COR-L47 (cell line): ENCODE measurements at places on chromosomes 1 and 21.

DNA sequence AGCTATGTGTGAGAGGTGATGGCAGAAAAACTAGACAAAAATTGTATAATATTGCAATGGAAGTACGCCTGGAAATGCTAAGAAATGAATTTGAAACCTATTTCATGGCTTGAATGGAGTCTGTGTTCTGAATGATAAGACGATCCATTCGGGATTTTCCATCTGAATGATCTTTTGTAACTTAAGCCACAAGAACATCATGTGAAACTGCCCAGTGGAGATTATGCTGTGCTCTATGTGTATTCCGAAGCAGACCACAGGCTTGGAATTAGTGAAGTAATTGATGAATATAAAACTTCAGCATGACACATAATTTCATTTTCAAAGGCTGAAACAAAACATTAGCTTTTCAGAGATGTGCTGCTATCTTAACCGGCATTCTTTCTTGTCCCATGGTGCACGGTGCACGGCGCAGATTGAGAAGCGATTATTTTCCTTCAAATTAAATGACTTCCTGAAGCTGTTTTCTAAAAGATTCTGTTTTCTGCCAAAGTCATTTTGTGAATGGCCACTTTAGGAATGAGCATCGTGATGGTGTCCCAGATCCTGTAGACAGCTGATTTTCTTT is 652.9 kb downstream of the PLA2G4A start:
- DNase-seq, result no peak

DNA sequence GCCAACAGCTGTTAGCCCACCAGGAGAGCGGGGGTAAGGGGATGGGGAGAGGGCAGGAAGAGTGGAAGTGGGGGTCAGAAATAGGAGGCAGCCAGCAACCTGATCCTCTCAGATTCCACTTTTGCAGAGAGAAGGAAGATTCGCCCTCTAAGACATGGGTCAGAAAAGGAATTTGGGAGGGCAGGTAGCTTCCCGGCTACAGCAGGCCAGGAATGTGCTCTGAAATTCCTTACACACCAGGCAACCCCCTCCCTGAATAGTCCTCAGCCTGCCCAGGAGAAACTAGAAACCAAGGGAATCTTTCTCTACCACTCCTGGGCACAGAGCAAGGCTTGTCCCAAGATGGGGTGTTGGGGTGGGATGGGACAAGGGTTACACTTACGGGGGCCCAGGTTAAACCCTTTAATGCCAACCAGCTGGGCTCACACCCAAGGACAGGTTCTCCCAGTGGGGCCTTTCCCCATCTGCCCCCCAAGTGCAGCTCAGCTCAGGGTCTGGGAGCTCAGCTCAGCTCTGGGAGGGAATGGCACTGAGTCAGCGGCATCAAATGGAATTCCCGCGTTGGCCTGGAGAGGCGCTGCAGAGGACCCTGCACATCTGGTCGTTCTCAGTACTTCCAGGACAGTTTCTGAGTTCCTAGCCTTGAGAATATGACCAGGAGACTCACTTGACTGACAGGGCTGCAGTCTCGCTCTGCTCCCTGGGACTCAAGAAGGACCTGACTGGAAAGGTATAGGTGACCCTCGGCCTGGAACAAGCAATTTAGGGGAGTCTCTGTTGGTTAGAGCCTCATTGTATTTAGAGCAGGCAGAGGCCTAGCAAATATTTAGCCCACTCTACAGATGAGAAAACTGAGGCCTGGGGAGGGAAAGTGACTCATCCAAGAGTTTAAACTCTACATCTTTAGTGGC is 761 bp downstream of the TNNT2 start:
- no peak for DNase-seq

DNA sequence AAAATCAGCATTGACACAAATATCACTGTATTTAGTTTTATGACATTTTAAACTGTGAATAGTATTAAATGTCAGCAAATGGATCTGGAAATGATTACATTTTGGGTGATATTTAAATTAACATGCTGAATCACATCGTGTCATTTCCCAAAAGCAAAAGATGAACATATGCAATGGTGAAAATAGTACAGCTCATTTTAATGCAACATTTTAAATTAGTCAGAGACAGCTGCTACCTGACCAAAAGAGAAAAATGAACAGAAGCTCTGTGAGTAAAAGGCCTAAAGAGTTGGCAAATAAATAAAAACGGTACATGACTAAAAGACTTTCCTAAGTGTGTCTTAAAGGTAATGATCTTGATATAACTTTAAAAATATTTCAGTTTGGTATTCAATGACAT is 86.0 kb upstream of the GNG4 start:
- DNase-seq, result no peak

DNA sequence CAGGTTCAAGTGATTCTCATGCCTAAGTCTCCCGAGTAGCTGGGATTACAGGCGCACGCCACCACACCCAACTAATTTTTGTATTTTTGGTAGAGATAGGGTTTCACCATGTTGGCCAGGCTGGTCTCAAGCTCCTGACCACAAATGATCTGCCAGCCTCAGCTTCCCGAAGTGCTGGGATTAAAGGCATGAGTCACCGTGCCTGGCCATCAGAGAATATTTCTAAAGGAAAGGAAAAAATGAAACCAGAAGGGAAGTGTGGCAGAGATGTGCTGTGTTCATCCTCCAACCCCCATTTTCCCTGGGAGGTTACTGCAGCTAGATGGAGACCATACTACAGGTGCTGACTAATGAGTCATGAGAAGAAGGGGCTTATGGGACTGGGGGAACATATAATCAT is 964.1 kb downstream of the TTLL7 start:
- DNase-seq, result no peak

DNA sequence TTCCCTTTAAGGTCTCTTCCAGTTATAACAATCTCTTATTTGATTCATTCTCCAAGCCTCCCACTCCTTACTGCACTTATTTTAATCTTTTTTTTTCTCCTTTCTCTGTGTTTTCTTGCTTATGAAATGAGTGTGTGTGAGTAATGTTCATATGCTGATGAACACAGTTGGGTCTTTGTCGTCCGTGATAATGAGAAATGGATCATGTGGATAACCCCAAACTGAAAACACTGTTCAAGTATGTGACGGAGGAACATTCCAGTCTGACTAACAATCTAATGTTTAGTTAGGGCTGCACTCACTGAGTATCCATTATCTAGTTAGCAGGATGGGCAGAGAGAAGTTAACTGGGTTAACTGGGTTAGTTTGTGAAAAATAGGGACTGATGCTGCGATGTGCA is 253.1 kb upstream of the DUSP10 start:
- DNase-seq, result no peak

GRCh38 chr1:113858418-113858817 is 13.1 kb downstream of the PTPN22 start:
- no peak for DNase-seq

GRCh38 chr1:84415396-84415795 is 17.1 kb downstream of the DNASE2B start:
- DNase-seq, result no peak

GRCh38 chr1:66332548-66332901 is 201.4 kb upstream of the SGIP1 start:
- no peak for DNase-seq

- peak; percentile 7 for DNase-seq
Measured at GRCh38 chr1:87437663-87438295, 109.1 kb downstream of the LMO4 start.

DNA sequence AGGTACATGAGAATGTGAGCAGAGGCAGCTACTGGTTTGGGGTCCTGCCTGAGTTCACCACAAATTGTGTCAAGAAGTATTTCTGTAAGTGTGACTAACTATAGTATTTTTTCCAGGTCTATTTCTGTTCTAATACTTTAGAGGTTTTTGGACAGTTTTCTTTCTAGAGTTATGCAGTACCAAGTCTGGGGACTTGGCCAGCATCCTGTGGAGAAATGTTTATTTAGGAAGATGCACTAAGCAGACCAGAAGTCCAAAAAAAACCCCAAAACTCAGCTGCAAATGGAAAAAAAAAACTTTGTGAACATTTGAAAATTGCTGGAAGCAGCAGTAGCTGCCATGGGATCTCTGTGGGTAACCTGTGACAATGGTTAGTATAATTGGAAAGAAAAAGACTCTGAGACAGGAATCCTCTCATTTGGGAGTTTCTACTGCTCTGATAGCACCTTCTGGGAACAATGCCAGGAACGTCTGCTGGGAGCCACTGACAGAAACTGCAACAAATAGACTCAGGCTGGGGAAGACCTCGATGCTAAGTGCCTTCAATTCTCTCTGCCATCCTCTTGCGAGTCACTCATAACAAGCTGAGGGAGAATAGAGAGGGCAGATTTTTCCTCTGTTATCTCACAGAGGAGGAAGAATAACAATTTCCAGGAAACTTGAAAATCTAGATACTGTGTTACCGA is 37.6 kb downstream of the OR10R2 start:
- DNase-seq, result peak; percentile 37

GRCh38 chr1:11318982-11319381 is 46.0 kb downstream of the UBIAD1 start:
- DNase-seq, result no peak
